ENCODE measurements at places on chromosomes 3 and 15. TPM values are rescaled to one million over a fixed set of nuclear protein-coding genes. Genes with fewer than 3 reads are reported as not detected.

MYZAP gene
- not detected for total RNA-seq

PLA2G4D gene
- total RNA-seq = not detected

ALDH1A3 gene
- not detected for total RNA-seq

INAFM2 gene
- 15.5 TPM for total RNA-seq

CCDC191 gene
- total RNA-seq = 1.7 TPM

ACAN gene
- total RNA-seq = not detected

ARPP21 gene
- total RNA-seq = not detected

P2RY14 gene
- total RNA-seq = 1.5 TPM

HAUS2 gene
- total RNA-seq = 54.0 TPM

GRCh38 chr3:137815251-137815650 is 51.1 kb downstream of the SOX14 start:
- no peak for DNase-seq
- H3K27me3 ChIP-seq = peaks cover 9% of the 10 kb centered on the region
- no peaks in the 10 kb centered on the region for H3K36me3 ChIP-seq

- H3K4me3 ChIP-seq = peak overlapping the region; percentile 36
- peaks cover 9% of the 10 kb centered on the region for H3K36me3 ChIP-seq
- H3K27me3 ChIP-seq = peaks cover 51% of the 10 kb centered on the region
- peaks cover 35% of the 10 kb centered on the region for H3K4me1 ChIP-seq
Observed at GRCh38 chr3:40969341-40969740, 230.0 kb upstream of the CTNNB1 start.

DNA sequence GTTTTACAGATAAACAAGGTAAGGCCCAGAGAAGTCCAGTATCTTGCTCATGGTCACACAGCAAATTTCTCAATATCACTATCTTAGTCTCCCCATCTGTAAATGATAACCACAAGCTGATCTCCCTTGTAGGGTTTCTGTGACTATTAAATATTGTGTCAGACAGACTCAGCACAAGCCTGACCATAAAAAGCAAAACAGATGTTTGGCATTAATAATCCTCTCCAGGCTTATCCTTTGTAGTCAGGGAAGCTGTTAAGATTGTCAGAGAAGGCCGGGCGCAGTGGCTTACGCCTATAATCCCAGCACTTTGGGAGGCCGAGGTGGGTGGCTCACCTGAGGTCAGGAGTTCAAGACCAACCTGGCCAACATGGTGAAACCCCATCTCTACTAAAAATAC is 173.2 kb upstream of the PRICKLE2 start:
- H3K27ac ChIP-seq = no peak overlapping the region
- H3K4me3 ChIP-seq = no peak overlapping the region
- no peak for DNase-seq
- H3K4me1 ChIP-seq = no peaks in the 10 kb centered on the region

- H3K27ac ChIP-seq = no peak overlapping the region
- no peak overlapping the region for H3K4me3 ChIP-seq
- no peaks in the 10 kb centered on the region for H3K4me1 ChIP-seq
- H3K36me3 ChIP-seq = no peaks in the 10 kb centered on the region
- no peaks in the 10 kb centered on the region for H3K27me3 ChIP-seq
- no peak for DNase-seq
Observed at GRCh38 chr15:37485056-37485455, 384.7 kb upstream of the MEIS2 start.

DNA sequence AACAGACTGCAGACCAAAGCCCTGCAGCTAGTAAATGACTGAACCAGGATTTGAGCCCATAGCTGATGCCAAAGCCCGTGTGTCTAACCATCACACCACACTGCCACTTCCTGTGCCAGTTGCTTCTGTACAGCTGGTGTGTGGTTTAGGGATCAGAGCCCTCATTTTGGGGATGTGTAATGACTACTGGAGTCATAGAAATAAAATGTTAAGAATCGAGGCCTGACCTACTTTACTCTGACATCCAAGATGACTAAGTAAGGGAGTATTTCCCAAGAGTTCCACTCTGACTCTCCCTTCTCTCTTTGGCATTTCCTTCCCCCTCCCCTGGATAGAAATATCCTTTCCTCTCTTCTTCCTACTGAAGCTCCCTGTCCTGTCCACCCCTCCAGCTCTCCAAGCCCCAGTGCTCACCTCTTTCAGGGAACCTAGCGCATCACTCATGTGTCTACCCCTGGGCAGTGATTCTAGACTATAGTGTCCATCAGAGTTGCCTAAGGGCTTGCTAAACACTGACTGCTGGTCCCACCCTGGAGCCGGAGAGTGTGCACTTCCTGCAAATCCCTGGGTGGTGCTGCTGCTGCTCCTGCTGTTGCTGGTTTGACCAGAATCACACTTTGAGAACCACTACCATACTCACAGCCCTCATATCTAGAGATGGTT is 53.8 kb downstream of the MGLL start:
- no peaks in the 10 kb centered on the region for H3K4me1 ChIP-seq
- no peak for DNase-seq
- no peak overlapping the region for H3K27ac ChIP-seq
- H3K27me3 ChIP-seq = no peaks in the 10 kb centered on the region
- H3K36me3 ChIP-seq = peaks cover 1% of the 10 kb centered on the region
- no peak overlapping the region for H3K4me3 ChIP-seq

GRCh38 chr3:128787256-128788253 is 61.6 kb downstream of the RAB7A start:
- H3K4me1 ChIP-seq = peaks cover 93% of the 10 kb centered on the region
- peak overlapping the region; percentile 76 for H3K4me3 ChIP-seq
- H3K27ac ChIP-seq = peak overlapping the region; percentile 99
- DNase-seq = peak; percentile 48
- H3K36me3 ChIP-seq = peaks cover 37% of the 10 kb centered on the region

DNA sequence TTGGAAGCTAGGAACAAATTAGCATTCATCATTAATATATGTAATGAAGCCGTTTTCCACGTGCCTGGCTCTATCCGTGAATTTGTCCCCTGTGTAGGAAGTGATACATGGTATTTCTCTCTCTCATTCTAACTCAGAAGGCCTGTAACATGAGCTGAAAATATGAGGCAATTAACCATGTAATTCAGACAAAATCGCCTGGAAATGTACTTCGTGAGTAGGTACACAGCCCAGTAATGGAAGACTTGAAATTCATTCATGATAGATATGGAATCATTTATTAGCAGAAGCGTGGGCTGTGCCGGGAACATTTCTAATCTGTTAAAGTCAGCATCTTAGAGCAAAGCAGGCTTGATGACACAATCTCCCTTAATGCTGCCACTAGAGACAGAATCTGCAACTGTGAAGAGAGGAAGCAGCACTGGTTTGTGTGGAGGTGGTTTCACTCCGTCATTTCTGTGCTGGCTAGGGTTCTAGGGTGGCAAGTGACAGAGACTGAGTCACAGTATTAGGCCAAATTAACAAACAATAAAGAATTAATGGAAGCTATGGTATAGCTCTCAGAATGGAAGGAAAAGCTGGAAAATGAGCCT is 225.0 kb upstream of the PROK2 start:
- H3K36me3 ChIP-seq = no peaks in the 10 kb centered on the region
- H3K4me1 ChIP-seq = peaks cover 2% of the 10 kb centered on the region
- H3K27me3 ChIP-seq = peaks cover 4% of the 10 kb centered on the region
- no peak overlapping the region for H3K4me3 ChIP-seq
- no peak overlapping the region for H3K27ac ChIP-seq

- no peak overlapping the region for H3K27ac ChIP-seq
- H3K27me3 ChIP-seq = peaks cover 7% of the 10 kb centered on the region
- no peak overlapping the region for H3K4me3 ChIP-seq
- no peaks in the 10 kb centered on the region for H3K36me3 ChIP-seq
Observed at GRCh38 chr3:124876401-124876878, 10.7 kb downstream of the ITGB5 start.

DNA sequence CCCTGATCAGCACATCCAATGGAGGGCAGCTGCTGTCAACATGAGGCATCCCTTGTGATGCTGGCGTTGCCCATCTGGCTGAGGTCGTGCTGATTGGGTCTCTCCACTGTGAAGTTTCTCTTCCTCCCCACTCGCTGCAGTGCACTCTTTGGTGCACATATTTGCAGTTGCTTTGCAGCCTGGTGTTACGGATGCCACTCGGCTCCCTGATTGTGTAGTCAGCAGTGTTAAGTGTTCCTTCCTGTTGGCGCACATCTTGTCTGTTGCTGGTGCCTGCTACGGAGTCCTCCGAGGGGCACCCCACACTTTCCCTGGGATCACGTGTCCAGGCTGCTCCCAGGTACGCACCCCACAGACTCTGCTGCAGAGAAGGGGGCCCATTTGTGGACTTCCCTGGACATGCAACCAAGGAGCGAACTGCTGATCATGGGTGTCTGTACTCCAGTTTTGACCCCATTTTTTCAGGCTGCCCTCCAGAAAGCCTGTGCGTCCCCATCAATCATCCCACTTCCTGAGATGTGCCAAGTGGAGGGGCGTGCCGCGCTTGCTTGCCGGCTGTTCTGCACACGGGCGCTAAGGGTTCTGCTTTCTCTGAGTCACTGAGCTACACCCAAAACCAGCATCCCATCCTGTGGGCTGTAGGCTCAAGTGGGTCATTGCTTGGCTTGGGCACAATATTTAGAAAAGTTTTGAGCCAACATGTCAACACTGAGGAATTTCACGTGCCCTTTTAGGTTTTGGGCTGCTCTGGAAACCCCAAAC is 98.6 kb downstream of the FBLN2 start:
- no peaks in the 10 kb centered on the region for H3K36me3 ChIP-seq
- H3K4me1 ChIP-seq = peaks cover 16% of the 10 kb centered on the region
- peaks cover 24% of the 10 kb centered on the region for H3K27me3 ChIP-seq
- H3K4me3 ChIP-seq = no peak overlapping the region

GRCh38 chr3:109154979-109155378 is 18.5 kb downstream of the C3orf85 start:
- peaks cover 1% of the 10 kb centered on the region for H3K36me3 ChIP-seq
- DNase-seq = no peak
- H3K27me3 ChIP-seq = no peaks in the 10 kb centered on the region
- no peak overlapping the region for H3K27ac ChIP-seq
- no peaks in the 10 kb centered on the region for H3K4me1 ChIP-seq
- H3K4me3 ChIP-seq = no peak overlapping the region

DNA sequence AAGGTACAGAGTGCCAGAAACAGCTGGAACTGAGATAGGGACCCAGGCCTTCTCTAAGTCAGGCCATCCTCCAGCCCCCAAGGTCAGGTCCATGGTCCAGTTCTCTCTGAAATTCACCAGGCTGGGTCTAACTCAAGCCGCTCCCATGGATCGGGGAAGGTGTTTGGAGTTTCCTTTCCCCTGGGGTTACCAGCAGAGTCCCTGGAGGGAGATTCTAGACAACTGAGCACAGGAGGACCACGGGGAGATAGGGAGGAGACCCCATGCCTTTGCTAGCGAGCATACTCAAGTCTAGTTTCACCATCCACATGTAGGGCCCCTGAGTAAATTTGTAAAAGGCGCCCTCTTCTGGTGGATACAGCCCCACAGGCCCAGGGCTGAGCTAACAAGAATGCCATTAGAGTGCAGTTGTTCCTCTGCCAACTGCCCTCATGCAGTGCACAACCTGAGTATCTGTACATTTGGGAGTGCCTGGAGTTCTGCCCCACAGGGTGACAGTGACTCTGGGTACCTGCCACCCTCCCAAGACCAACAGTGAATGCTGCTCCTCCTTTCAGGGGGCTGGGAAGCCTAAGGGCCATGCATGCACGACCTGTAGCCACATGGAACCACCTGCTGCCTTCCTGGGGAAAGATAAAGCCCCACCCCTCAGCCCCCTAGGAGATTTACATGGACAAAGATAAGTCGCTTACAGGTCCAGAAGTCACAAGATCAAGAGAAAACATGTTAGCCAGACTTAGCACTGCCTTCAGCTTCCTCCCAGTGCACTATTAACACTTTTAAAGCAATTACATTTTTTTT is 89.0 kb downstream of the IQSEC1 start:
- peaks cover 39% of the 10 kb centered on the region for H3K4me1 ChIP-seq
- no peaks in the 10 kb centered on the region for H3K27me3 ChIP-seq
- peaks cover 4% of the 10 kb centered on the region for H3K36me3 ChIP-seq
- DNase-seq = peak; percentile 58
- no peak overlapping the region for H3K27ac ChIP-seq

DNA sequence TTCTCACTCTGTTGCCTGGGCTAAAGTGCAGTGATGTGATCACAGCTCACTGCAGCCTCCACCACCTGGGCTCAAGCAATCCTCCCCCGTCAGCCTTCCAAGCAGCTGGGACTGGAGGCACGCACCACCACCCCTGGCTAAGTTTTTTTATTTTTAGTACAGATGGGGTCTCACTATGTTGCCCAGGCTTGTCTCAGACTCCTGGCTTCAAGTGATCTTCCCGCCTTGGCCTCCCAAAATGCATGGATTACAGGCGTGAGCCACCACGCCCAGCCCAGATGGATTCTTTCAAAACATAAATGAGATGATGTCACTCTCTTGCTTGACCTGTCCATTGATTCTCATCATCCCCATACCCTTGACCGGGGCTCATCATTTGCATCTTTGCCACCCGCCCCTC is 72.6 kb upstream of the SLC6A6 start:
- peaks cover 3% of the 10 kb centered on the region for H3K27me3 ChIP-seq
- H3K4me3 ChIP-seq = no peak overlapping the region
- no peak overlapping the region for H3K27ac ChIP-seq
- no peaks in the 10 kb centered on the region for H3K36me3 ChIP-seq
- no peak for DNase-seq
- no peaks in the 10 kb centered on the region for H3K4me1 ChIP-seq

Measured in activated naive CD8-positive, alpha-beta T cell treated with anti-CD3 and anti-CD28 coated beads for 36 hours (primary cell).